NCI-H1436 (cell line): ENCODE measurements at places on chromosomes 5 and 9.

- no peak for DNase-seq
Measured at GRCh38 chr9:95078939-95079338, 238.6 kb downstream of the FANCC start.

DNA sequence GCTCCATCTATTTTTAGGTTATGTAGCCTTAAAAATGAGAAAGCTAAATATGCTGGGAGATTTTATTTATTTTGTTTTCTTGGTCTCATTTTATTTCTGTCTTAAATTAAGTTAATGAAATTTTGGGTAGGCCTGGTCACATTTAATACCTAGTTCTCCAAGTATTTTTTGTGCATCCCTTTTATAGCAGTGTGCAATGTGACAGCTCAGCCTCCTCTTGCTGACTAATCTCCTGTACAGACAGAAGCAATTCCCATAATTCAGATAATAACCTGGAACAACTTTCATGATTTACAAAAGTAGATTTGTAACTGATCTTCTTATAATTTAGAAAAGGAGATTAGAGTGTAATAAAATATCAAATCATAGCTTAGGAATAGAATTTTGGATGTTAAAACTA lies 403.9 kb downstream of the ADGRV1 start:
- no peak for DNase-seq

DNA sequence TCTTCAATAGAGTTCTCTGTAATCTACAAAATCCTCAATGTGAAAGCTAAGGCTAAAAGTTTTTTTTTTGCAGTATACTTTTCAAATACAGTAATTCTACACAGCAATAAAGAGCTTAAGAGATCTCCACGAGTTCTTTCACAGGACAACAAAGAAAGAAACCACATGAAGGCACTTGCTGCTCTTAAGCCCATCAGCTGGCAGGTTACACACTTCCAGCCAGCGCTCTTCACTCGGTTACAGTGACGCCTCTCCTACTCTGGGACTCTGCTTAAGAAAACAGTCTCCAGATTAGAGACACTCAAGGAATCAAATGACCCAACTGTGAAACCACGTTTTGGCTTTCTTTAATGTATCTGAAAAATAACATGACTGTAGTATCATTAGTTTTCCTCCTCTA lies 85.0 kb downstream of the ROR2 start:
- DNase-seq = no peak

GRCh38 chr9:122138560-122139268 lies 20.9 kb downstream of the NDUFA8 start:
- DNase-seq = no peak

DNA sequence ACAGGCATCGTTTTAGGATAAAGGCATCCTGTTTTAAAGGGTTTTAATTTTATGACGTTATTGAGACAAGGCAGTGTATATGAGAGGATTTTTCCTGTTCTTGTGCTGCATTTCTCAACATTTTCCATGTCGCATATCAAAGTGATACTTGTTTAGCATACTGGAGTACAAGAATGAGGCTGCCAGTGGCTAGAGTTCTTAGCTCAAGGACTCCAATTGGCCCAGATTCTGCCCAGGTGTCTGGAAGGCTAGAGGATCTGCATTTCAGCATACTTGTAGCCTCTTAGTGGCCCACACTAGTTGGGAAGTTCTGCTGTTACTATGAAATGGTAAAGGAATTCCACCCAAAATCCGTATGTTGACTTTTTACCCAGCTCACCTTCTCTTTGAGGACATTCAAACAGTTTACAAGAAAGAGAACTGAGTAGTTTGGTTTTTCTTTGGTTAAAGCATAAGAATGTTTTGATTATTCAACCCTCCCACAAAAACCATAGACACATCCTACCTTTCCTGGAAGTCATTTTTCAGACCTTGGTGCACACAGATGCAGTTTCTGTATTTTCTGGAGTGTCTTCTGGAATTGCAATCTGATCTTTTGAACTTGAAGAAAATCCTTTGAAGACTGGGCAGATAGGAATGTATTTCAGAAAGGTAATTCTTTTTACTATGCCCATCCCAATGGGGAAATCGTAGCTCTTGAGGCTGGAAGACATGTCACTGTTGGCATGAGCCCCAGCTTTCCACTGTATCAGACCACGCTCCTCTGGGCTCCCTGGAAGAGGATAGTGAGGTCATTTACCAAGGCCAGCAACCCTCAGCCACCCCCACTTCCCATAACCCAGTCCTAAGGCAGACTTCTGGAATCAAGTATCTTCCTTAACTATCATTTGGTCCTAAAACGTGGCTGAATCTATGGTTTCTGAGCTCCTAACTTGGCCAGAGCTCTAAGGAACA lies 11.3 kb downstream of the SLC23A1 start:
- DNase-seq = no peak
